ENCODE measurements at places on chromosomes 13 and 19. TPM values are rescaled to one million over a fixed set of nuclear protein-coding genes. Genes with fewer than 3 reads are reported as not detected.

Gene MARK4
- total RNA-seq = 15.9 TPM

Gene C13orf46
- total RNA-seq = 0.47 TPM

Gene SBSN
- total RNA-seq = 5.2 TPM

Gene ANGPTL8
- not detected for total RNA-seq

Gene CCDC70
- total RNA-seq = not detected

Gene NLRP4
- total RNA-seq = not detected

Gene CNOT3
- 10.6 TPM for total RNA-seq

Gene ZNF587B
- total RNA-seq = 13.1 TPM

Gene VSTM1
- total RNA-seq = not detected

Gene ZNF414
- 2.2 TPM for total RNA-seq

Data from bronchial smooth muscle cell (primary cell).